ENCODE measurements at places on chromosomes 7 and 10.

DNA sequence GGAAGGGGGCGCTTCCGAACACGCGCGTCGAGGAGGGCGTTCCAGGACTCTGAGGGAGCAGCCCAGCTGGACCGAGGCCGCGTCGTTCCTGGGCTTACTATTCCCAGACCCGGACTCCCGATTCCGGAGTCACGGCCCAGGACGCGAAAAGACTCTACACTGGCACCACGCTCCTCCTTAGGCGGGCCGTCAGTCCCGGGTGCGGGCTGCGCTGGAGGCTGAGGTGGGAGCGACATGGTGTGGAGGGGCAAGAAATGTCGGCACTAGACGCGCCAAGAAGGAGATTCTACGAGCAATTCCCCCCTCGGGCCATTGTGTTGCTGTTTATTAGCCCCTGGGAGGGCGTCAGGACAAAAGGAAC lies 584 bp upstream of the RUNDC3B start:
- peak; percentile 5 for DNase-seq

DNA sequence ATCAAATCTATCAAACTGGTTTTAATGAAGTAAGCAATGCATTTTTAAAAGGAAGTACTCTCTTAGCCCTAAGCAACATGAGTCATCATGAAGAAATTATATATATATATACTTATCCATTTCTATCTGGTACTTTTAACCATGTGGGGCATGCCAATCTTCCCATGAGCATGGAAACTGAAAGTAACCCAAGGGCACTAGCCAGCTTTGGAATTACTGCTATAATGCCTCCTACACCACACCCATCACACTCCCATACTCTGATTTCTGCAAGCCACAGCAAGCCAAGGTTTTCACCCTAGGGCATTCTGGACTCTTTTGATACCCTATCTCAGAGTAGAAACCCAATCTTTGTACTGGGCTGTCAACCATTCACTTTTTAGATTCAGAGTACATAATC lies 204.6 kb downstream of the IMMP2L start:
- DNase-seq: no peak

- no peak for DNase-seq
Observed at GRCh38 chr10:64379898-64380297, 858.7 kb downstream of the REEP3 start.

- DNase-seq: no peak
Observed at GRCh38 chr7:149869867-149870266, 3.9 kb upstream of the ATP6V0E2 start.

- DNase-seq: no peak
Observed at GRCh38 chr10:37473906-37474305, 348.5 kb downstream of the ANKRD30A start.

DNA sequence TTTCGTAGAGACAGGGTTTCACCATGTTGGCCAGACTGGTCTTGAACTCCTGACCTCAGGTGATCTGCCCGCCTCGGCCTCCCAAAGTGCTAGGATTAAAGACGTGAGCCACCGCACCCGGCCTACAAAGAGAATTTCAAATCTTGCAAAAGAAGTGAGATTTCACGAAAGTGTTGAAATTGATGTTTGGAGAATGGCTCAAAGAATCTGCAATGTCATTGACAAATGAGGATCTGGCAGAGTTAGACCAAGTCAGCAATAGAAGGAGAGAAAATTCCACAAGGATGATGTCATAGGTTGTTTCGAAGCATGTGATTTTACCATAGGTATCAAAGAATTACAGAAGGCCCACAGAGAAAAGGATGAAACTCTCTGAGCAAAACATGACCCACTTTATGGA lies 71.7 kb downstream of the LYZL2 start:
- peak; percentile 10 for DNase-seq

GRCh38 chr7:87398446-87398845 lies 53.0 kb downstream of the CROT start:
- peak; percentile 2 for DNase-seq

- DNase-seq: no peak
Observed at GRCh38 chr7:94406696-94407095, 12.0 kb downstream of the COL1A2 start.

GRCh38 chr10:32956365-32957197 lies 1.4 kb downstream of the ITGB1 start:
- DNase-seq: no peak

- DNase-seq: peak; percentile 20
Observed at GRCh38 chr10:14382022-14382421, 51.3 kb upstream of the FRMD4A start.
